ENCODE measurements at places on chromosomes 12 and 14. TPM values are rescaled to one million over a fixed set of nuclear protein-coding genes. Genes with fewer than 3 reads are reported as not detected.

Gene DEPDC4
- 2.0 TPM for total RNA-seq

Gene ZBTB42
- 6.7 TPM for total RNA-seq

Gene NAV3
- not detected for total RNA-seq

GRCh38 chr12:83067981-83068380, 381.3 kb downstream of the TMTC2 start:
- no peak for DNase-seq

DNA sequence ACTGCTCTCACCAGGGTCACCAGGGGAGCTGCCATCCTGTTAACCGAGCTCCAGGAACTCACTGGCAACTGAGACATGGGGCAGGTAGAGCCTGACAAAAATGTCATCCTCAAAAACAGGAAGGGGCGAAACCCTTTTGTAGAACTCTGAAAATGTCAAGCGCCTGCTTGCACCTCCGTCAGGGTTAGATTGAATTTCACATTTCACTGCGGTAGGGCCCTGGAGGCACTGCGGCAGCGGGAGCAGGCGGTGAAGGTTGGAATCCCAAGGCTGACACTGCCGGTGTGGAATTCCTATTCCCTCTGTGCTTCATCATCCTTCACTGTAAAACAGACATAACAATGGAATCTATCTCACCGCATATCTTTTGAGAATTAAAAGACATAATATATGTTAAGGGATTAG, 142.8 kb upstream of the TMCC3 start:
- DNase-seq, result no peak
